ENCODE measurements at places on chromosomes 16 and 17.

DNA sequence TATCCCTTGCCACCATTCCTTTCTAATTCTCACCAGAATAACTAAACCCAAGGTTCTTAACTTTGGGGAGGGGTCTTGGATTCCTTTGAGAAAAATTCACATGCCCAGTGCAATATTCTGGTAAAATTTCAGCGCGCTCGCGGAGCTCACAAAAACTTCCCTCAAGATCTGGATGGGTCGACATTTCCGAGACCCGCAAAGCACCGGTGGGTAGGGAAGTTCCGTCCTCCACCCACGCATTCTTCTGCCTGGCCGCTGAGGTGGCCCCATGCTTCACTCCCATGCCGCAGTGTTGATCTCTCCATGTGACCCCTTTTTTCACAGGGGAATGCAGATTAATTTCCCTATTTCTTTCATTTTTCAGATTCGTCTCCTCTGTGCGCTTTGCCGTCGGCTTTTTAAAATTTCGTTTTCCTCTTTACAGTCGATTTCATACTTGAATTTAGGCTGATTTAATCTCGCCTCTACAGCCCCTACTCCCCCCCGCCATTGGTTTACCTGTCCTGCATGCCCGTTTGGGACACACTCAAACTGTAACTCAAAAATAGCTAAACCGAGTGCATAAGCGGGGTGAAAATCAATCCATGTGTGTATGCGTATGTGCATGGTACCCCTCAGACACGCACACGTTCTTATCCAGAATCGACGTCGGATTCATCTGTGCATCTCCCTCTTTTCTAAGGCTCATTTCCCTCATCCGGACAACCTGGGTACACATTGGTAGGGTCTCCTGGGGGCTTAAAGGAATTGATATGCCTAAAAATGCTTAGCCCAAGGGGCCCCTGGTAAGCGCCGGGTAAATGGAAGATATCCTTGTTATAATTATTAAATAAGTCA lies 1.4 kb upstream of the SP6 start:
- DNase-seq = no peak

GRCh38 chr16:74984194-74984528 lies 762 bp downstream of the WDR59 start:
- no peak for DNase-seq

DNA sequence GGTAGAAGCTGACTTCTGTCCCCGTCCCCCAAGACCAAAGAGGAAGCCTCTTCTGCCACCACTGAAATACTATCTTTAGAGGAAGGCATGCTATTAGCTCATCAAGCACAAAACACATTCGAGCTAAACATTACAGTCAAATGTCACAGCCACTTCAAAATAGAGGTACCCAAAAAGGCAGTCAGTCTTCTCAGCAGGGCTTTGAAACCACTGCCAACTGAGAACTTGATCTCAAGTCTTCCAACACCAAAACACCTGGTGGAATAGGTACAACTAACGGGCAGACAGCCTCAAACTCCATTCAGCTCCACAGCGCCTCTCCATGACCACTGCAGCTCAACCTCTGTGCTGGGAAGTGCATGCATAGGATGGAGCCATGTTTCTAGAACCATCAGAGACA lies 36.0 kb downstream of the ZFHX3 start:
- no peak for DNase-seq

DNA sequence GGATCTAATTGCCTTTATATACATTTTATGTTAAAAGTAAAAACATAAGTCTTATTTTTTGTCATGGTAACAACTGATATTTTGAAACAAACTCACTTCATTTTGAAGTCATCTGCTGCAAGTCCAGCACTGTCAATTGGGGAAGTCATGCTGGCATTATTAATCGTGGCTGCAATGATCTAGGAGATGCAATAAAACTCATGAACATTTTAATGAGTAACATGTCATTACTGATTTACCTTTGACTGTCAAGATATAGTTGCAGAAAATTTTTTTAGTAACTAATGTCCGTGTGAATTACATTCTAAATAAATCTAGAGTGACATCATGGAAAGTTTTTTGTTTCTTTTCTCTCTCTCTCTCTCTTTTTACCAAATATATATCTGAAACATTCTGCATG lies 17.3 kb upstream of the KRT24 start:
- DNase-seq = no peak

- DNase-seq = no peak
Observed at GRCh38 chr17:47611372-47612350, 38.1 kb upstream of the KPNB1 start.

DNA sequence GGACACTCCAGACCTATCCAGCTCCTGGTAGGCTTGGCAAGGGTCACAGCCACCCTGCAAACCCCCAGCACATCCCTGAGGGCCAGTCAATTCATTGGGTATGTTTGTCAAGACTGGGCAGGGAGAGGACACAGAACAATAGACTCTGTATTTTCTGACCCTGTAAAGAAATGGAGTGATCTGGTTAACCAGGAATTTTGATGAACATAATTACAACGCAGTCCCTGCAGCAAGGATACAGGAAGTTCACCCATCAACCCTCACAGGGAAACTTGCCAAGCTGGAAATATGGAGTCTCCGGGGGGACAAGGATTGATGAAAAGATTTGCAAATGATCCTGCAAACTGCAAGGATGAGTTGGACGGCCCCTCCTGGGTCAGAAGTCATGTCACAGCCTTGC lies 126.1 kb upstream of the RCVRN start:
- DNase-seq = no peak

- DNase-seq = no peak
Observed at GRCh38 chr16:9773289-9773688, 408.9 kb downstream of the GRIN2A start.

GRCh38 chr16:60199150-60199549 lies 1465.0 kb upstream of the GOT2 start:
- DNase-seq = no peak

DNA sequence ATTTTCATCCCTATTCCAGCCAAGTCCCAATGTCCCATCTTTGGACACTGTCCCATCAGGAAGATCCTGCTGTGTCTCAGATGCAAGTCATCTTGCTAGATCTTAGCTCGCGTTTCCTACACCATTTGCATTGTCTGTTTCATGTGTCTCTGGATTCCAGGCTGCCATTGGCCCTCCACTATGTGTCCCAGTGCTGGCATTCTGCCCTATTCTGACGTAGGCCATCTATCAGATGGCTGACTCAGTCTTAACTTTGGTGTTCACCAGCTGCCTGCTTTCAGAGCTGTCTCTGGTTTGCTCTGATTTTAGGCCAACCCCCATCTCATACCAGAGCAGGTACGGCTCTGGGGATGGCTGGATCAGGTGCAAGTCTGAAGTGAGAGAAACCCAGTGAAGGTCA lies 300.9 kb upstream of the ASIC2 start:
- DNase-seq = no peak

GRCh38 chr17:36879624-36880131 lies 57.6 kb upstream of the LHX1 start:
- DNase-seq = no peak

GRCh38 chr17:40219594-40220338 lies 662 bp downstream of the WIPF2 start:
- peak; percentile 60 for DNase-seq

DNA sequence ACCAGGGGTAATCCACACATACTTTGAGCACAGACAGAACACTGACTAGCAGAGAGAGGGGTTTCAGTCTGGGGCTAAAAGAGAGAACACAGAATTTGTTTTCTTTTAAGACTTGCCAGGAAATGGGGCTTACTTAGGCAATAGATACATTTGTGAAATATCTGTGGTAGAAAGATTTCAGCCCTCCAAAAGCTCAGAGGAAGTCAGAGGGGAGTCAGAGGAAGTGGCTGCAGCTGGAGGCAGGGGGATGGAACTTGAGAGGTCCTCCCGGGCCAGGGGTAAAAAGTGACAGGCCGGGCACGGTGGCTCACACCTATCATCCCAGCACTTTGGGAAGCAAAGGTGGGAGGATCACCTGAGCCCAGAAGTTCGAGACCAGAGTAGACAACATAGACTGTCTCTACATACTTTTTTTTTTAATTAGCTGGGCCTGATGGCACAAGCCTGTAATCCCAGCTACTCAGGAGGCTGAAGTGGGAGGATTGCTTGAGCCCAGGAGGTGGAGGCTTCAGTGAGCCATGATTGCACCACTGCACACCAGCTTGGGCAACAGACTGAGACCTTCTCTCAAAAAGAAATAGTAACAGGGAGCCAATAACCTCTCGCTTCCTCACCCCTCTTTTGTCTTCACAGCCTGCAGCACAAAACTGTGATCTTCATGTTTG lies 49.9 kb downstream of the NLRC5 start:
- no peak for DNase-seq

DNA sequence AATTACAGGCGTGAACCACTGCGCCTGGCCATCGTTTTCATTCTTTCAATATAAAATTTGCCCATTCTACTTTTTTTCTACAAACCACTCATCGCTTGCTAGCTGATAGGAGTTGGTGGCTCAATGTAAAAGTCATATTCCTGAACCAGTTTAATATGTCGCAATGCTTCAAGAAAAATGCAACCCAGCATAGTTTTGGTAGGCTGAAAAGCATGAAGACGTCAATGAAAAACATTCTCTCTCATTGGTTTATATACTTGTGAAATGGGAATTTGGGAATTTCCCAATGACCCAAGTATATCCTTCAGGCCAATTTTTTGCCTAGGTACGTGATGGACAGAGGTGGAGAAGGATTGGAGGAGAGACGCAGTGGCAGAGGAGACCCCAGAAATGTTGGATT lies 26.9 kb downstream of the USP43 start:
- DNase-seq = no peak

GRCh38 chr16:57676553-57677085 lies 8.5 kb downstream of the ADGRG3 start:
- DNase-seq = no peak

DNA sequence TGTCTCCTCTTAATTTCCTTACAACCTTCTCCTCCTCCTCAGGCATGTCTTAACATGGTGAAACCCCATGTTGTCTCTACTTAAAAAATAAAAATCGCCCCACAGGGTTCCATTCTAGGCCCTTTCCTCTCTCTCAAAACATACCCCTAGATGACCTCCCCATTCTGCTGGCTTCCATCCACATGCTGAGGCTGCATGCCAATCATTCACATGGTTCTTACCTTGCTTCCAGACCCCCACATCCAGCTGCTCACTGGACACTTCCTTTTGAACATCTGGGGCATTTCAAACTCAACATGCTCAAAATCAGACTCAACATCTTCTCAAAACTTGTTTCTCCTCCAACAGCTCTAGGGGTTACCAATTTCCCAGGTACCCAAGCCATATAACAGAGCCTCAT lies 12.4 kb upstream of the CTCF start:
- DNase-seq = no peak

DNA sequence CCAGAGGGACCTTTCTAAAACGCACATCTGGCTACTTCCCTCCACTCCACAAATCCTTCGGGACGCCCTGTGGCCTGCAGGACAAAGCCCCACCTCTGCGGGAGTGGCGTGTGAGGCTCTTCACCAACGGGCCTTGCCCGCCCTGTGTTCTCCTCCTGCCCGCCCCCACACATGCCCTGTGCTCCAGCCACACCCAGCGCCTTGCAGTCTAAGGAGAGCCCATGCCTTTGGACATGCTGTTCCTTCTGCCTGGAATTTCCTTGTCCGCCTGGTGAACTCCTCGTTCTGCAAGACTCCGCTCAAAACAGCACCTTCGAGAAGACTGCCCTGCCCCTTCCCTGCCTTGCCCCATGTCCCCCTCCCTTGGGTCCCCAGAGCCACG lies 7.4 kb downstream of the ELOB start:
- no peak for DNase-seq

DNA sequence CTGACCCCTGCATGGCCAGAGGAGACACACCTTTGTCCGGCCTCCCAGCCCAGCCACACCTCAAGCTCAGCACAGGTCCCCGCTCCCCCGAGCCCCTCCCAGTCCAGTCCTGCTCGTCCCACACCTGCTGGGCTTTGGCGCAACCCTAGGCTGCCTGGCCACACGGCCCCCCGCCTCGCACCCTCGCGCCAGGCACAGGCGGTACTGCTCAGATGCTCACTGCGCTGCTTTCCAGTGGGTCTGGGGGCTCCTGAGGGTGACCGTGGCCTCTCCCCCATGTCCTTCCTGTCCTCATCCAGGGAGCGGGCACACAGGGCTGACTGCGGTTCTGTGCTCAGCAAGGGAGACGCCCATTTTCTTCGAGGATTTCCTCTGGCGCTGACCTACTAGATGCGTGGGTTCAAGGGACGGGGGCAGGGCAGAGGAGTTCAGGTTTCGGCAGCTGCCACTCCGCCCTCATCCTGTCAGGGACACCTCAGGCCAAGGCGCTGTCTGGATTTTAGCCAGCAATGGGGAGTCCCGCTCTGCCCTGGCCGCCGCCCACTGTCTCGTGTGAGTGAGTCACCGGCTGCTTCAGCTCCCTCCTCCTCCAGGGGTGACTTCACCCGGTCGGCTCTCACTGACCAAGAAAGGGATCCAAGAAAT lies 118.0 kb upstream of the ZNF469 start:
- DNase-seq = peak; percentile 29

- no peak for DNase-seq
Observed at GRCh38 chr17:75331671-75332070, 42.4 kb upstream of the SLC25A19 start.

DNA sequence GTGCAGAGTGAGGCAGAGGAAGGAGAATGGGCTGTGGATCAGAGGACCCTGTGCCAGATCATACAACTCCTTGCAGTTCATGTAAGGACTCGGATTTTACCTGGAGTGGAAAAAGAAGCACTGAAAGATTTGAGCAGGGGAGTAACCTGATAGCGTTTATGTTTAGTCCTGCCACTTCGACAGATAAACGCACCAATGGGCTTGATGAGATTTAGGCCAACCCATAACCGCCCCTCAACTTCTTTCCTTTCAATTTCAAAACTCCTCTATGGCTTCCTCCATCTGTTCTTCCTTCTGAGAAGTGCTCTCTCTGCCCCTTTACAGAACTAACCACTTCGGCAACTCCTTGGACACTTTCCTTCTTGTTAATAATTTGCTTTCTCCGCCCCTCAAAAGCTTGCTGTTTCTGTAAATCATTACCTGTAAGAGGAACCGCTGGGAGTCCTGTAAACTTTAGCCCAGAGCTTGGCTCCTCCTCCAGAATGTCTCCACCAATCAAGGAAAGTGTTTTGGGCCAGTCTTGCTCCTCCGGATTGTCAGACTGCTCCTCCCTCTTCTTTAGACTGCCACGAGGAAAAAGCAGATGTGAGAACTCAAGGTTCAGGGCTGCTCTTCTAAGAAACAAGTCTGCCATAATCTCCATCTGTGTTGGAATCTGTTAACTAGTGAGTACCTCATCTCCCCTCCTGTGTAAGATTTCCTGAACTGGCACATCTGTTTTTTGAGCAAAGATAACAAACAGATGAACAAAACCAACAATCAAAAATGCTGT lies at the start of gene ACSM3:
Gene ACSM3 (plus strand): TSS at position 554 of the 772 bp plus-strand sequence. CDS start 6,021 bp downstream, outside the sequence.
- DNase-seq = peak; percentile 93

DNA sequence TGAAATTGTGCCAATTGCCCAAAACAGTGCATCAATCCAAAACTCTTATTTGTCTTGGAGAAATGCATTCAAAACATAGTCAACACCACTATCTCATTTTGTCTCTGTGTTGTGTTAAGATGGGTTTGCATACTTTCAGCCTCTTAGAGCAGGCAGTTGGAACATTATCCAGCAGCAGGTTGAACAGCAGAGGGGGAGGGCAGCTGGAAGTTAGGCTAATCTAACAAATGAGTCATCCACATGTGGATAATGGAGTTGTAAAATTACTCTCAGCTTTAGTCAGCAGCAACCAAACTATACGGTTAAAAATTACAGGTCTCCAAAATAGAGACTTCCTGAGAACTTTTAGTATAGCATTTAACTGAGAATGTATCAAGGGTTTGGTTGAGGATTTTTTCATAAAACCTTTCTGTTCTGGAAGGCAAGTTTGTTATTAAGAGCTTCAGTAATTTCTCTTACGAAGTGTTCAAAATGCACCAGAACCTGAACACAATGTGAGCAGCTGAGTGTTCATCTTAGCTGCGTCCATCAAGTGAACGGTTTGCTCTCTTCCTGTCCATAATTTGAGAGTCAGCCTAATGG lies 46.3 kb downstream of the PRKCA start:
- no peak for DNase-seq

- DNase-seq = no peak
Observed at GRCh38 chr17:28948873-28949184, 2.5 kb downstream of the PHF12 start.

Data from left renal pelvis (tissue), 4 donors.